ENCODE measurements at places on chromosomes 2 and 18.

- no peak for DNase-seq
Observed at GRCh38 chr2:160267022-160267421, 67.0 kb upstream of the ITGB6 start.

DNA sequence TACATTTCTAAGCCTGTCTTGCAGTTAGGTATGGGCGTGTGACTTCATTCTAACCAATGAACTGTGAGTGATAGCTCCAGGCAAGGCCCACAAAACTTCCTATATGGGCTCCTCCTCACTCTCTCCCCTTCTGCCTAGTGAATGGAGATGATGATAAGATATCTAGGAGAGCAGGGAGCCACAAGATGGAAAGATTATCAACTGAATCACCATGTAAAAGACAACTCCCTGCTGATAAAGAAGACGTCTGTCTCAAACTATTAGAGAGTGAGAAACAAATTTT, 237.1 kb downstream of the GPD2 start:
- no peak for DNase-seq

DNA sequence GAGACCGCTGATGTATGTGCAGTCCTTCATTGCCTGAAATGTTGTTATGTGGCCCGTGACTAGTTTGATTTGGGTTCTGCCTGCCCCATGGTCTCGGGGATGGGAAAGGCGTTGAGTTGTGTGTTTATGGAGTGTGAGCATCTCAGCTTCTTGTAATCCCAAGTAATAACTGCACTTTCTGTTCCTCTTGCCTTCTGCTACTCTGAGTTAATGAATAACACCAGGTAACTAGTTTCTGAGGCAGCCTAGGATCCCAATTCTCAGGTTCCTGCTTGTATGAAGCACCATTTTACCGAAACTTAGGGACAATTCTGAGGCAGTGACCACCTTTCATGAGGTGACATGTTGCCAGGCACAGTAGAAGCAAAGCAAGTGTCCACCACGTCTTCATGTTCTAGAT, 170.0 kb downstream of the ALK start:
- no peak for DNase-seq

DNA sequence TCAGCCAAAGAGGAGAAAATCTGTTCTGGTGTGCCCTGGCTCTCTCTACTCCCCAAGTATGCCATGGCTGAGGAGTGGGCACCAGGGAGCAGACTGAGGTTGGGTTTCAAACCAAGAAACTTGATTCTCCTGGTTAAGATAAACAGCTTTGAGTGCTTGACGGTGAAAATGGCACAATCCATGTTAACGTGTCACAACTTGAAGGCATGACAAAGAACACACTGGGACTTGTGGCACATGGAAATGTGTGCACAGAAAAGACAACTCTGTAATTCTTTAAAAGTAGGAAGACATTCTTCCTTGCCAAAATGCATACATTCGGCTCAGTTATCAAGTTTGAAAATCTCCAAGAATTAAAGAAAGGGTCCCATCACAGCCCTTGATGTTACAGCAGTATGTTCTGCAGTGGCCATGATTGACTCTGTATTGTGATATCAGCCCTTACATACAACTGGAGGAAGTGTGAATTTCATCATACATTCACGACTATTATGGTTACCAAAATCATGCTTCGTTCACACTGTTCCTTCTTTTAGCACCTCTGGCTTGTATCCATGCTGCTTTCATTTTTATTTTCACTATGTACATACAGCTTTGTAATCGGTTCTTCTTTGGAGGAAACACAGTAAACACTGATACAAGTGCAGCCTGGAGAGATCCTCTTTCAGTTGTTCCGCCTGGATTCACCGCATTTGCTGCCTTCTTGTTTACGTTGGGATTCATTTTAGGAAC, 15.6 kb upstream of the ACTG2 start:
- no peak for DNase-seq

- no peak for DNase-seq
Observed at GRCh38 chr2:11786191-11786590, 39.8 kb downstream of the LPIN1 start.

- DNase-seq, result no peak
Observed at GRCh38 chr2:186603286-186603685, 13.4 kb downstream of the ITGAV start.

- DNase-seq, result no peak
Observed at GRCh38 chr2:25537526-25537925, 135.9 kb downstream of the DTNB start.

GRCh38 chr2:222239945-222240675, 58.7 kb downstream of the PAX3 start:
- DNase-seq, result no peak

DNA sequence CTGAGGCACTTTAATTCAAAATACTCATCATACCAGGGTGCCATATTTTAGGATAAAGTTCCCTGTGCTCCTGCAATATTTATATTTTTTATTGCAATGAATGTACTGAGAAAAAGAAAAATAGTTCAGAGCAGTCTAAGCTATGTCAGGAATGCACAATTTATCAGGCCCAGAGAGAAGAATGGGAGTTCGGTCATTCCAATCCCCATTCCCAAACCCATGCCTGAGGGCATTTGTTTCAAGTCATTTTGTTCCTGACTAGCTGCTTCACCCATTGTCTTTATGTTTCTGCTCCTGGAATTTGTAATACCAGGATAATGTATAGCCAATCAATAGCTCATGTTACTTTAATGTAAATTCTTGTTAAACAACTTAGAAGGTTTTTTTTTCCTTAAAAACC, 24.4 kb upstream of the FTCDNL1 start:
- no peak for DNase-seq

Data from activated T-helper 1 cell treated with anti-CD3 and anti-CD28 coated beads, Interleukin-2, amount 50 U/mL, for 16 hours (primary cell).